CD4-positive, alpha-beta T cell treated with Interleukin-1 beta for 1 hour (primary cell): ENCODE measurements at places on chromosomes 5 and 9.

DNA sequence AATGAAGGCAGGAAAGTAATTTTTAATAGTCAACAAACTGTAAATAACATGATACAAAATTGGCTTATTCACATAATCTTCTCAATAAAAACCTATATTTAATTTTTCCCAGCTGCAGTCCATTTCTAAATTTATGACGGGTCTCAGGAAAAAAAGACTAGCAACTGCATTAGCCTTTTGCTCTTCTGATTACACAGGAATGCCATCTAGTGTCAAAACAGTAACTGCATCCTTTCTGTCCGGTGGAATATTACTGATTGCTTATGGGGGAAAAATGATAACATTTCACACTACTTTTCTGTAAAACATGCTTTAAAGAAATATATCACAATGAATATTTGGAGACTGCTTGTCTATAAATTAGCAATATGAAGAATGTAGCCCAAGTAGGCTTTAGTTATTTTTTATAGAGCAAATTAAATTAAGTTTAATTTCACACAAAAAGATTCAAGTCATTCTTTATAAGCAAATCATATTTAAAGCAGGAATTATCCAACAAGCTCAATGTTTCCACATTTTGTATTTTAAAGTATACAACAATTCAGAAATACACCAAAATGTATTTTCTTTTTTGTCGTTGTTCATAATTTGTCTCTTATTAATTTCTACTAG lies 534.7 kb downstream of the CDH10 start:
- DNase-seq, result no peak

- no peak for DNase-seq
These were observed 86.9 kb downstream of the FRMD3 start for GRCh38 chr9:83451308-83451707.

DNA sequence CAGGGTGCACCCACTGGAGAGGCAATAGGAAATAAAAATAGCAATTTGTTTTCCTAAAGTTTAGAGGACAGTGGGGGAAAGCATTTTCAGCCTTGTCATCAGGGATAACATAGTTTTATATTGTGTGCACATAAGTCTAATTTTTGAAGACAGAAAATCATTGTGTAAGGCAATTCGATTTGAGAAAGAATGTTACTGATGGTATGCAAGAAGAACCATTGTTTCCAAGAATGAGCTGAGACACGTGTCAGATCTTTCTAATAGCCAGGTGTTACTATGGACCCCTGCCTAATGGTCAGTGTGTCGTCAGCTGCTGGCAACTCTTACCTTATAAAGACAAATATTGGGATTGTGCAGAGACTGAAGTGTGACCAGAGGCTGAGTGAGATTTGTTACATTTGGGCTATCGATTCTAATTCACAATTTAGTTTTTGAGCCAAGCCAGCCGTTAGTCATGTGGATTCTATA lies 67.1 kb upstream of the PPP2R2B start:
- DNase-seq, result no peak

- DNase-seq, result no peak
These were observed 220.1 kb downstream of the DAB2IP start for GRCh38 chr9:121871431-121872025.

DNA sequence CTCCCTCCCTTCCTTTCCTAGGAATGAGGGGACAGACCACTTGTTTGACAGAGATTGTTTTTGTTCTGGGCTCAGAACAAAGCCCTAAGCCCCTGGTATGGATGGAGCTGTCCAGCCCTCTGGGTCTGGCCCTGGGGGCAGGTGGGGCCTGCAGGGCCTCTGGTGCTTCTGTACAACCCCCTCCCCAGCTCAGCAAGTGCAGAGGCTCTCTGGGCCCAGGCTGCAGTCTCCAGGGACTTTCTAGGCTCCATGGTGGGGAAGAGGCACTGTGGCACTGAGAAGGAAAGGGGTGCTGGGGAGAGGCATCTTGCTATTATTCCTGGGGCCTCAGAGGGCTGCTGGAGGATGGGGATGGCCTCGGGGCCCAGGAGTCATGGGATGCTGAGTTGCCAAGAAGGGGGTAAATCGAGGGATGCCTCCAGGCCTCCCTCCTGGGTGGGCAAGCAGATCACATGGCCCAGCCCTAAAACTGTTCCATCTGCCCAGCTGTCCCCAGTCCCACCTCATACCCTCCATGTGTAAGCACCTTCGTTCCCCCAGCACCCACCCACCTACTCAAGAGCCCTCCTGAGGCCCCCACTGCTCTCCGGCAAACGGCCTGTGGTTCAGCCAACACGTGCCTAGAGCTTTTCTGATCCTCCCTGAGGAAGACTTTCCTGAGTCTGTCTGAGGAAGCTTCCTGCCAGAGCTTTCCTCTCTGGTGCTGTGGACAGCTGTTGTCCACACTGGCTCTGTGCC lies 225.7 kb downstream of the CACNA1B start:
- no peak for DNase-seq

DNA sequence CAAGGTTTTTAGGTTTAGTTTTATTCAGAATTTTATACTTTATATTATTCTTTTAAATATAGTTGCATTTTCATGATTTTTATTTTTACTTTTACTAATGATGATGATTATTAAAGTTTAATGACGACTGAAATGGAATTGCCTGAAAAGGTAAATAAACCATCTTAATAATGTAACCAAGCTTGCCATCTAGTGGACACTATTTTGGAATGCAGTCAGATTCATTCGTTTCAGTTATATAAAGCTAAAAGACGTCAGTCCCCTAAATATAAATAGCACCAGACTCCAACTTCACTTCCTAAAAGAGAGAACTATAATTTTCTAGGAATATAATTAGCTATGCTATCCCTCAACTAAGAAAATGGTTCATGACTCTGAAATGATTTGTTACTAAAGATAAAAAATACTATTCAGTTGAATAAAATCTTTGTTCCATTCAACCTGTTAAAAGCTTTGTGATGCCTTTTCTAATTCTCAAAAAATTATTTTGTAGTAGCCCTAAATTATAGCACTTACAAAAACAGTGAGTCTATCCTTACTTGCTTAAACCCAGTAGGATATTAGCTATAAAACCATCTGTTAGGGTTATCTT lies 19.9 kb downstream of the ABITRAM start:
- no peak for DNase-seq

- DNase-seq, result no peak
These were observed 3.3 kb downstream of the RASGRF2 start for GRCh38 chr5:80963521-80963895.

- no peak for DNase-seq
These were observed 37.8 kb downstream of the GLRX start for GRCh38 chr5:95784514-95785302.

GRCh38 chr5:67677422-67677970 lies 480.9 kb upstream of the CD180 start:
- no peak for DNase-seq

DNA sequence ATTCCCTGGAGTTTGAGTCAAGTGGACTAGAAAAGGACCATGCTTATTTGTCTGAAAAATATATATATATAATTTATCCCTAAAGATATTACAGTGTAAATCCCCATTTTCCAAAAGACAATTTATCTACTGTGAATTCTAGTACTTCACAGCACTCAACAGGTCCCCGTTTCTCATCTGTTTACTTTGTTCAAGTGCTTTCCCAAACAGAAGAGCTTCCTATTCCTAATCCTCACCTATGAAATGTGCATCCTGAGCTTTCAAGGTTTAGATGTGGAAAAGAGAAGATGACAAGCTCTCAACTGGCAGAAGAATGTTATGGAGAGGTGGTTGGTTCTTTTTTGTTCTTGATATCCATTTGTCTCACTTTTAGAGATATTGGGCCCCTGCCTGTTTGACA lies 401.6 kb upstream of the ZNF608 start:
- DNase-seq, result no peak

GRCh38 chr5:178622679-178623247 lies 4.1 kb downstream of the CLK4 start:
- no peak for DNase-seq

DNA sequence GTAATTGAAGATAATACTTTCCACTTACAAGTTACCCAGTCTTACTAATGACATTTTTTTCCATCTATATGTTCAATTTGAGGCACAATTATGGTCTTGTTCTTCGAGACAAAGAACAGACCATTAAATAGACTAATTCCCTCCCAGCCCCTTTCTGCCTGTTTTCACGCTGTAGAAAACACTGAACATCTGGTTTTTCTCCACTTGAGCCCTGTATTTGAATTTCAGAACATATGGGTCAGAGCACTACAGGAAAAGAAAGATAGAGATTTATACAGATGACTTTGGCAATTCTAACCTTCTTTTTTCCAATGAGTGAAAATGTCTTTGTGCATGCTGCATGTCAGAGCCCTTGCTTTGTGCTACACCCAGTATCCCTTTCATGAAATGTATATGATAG lies 506.9 kb downstream of the LRRC70 start:
- DNase-seq, result no peak

GRCh38 chr5:10701567-10702039 lies 59.4 kb downstream of the DAP start:
- peak; percentile 16 for DNase-seq

GRCh38 chr5:106587-106986 lies 14.6 kb downstream of the PLEKHG4B start:
- DNase-seq, result no peak

DNA sequence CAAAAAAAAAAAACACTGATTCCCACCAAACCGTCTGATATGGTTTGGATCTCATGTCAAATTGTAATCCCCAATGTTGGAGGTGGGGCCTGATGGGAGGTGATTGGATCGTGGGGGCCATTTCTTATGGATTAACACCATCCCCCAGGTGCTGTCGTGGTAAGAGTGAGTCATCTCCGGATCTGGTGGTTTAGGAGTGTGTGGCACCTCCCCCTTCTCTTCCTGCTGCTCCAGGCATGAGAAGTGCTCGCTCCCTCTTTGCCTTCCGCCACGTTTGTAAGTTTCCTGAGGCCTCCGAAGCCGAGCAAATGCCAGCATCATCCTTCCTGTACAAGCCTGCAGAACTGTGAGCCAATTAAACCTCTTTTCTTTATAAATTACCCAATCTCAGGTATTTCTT lies 45.2 kb downstream of the HSD17B3 start:
- DNase-seq, result no peak

DNA sequence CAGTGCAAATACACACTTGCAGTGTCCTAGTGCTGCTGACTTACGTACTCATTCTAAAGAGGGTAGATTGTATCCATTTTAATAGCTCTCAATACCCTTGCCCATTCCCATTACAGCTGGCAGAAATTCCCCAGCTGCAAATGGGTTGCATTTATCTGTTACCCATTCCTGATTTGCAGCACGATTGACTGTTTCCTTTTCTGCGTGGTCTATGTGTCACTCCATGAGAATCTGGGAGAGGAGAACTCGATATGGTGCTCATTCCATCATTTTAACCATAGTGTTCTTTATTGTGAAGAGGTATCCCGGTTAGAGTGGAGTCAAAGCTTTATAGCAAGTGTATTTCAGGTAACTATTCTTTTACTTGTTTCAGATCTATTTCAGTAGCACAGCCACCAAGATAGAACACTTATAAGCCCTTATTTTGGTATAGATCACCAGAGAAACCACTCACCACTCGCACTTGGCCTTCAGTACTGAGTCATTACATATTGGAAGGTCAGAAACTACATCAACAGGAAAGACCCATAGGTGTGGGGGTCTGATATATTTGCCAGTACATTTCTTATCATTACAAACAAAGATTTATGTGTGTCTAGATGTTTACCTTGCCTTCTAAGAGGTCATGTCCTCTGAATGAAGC lies 139.5 kb downstream of the MUSK start:
- DNase-seq, result no peak

DNA sequence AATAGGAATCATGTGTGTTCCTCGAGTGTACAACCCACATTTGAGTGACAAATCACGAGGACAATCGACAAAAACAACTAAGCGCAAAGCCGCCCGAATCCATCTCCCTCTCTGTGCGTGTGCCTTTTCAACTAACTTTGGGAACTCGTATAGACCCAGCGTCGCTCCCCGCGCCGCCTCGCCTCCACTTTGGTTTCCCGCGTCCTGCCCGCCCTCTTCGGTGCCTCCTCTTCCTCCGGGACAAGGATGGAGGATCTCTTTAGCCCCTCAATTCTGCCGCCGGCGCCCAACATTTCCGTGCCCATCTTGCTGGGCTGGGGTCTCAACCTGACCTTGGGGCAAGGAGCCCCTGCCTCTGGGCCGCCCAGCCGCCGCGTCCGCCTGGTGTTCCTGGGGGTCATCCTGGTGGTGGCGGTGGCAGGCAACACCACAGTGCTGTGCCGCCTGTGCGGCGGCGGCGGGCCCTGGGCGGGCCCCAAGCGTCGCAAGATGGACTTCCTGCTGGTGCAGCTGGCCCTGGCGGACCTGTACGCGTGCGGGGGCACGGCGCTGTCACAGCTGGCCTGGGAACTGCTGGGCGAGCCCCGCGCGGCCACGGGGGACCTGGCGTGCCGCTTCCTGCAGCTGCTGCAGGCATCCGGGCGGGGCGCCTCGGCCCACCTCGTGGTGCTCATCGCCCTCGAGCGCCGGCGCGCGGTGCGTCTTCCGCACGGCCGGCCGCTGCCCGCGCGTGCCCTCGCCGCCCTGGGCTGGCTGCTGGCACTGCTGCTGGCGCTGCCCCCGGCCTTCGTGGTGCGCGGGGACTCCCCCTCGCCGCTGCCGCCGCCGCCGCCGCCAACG lies at the start of gene GPR150:
GPR150 (plus strand) TSS at position 58 of the 840 bp plus-strand sequence; CDS start at position 247, 189 bp downstream.
- DNase-seq, result peak; percentile 63

DNA sequence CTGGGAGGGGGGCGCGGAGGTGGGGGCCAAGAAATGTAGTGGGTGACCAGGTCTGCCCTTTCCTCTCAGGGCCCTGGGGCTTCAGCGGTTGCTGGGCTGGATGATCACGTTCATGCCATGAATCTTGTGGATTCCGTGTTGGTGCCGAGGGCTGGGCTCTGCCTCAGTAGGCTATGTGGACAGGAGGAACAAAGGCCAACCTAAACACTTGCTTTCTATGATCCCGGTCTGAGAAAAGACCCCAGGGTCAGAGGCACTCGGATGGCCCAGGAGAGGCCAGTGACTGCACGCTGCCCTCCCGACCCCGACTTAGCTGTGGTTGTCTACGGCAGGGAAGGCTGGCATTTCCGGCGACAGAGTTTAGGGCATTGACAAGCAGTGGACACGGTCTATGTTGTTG lies 26.6 kb downstream of the PHF2 start:
- no peak for DNase-seq

DNA sequence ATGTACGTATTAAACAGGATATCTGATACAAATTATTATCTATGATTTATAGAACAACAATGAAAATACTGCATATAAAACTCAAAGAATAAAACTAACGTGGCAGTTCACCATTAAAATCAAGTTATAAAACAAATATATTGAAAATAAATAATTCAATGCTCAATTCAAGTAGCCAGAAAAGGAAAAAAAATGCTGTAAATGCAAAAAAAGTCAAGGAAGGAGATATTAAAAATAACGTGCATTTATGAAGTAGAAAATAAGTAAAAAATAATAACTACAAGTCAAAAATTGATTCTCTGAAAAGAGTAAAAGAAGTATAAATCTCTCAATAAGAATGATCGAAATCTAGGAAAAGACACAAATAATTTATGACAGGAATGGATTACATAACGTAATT lies 460.5 kb upstream of the CD180 start:
- DNase-seq, result no peak

GRCh38 chr5:74641735-74642542 lies 1.4 kb upstream of the ENC1 start:
- DNase-seq, result peak; percentile 12

DNA sequence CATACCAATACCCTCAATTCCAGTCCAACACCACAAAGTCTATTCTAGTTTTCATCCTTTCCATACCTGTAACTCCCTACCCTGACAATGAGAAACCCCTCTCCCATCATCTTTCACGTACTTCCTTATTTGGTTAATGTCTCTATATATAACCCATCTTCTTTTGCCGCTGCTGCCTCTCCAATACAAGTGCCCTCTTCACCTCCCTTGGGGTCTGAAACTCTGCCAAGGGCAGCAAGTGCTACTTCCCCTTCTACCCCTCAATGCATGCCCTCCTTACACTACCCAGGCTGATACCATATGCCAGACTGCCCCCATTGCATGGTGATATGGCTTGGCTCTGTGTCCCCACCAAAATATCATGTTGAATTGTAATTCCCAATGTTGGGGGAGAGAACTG lies 24.4 kb upstream of the SMIM15 start:
- DNase-seq, result no peak
